Osteoblast (primary cell): ENCODE measurements at places on chromosomes 13 and 19. TPM values are rescaled to one million over a fixed set of nuclear protein-coding genes. Genes with fewer than 3 reads are reported as not detected.

GRCh38 chr13:51781246-51782022 is 22.5 kb downstream of the DHRS12 start:
- DNase-seq: peak; percentile 80

- peak; percentile 32 for DNase-seq
These were observed 334.8 kb downstream of the PCDH9 start for GRCh38 chr13:66895320-66895719.

The ATP4B gene
- not detected in 2 replicates for total RNA-seq

DNA sequence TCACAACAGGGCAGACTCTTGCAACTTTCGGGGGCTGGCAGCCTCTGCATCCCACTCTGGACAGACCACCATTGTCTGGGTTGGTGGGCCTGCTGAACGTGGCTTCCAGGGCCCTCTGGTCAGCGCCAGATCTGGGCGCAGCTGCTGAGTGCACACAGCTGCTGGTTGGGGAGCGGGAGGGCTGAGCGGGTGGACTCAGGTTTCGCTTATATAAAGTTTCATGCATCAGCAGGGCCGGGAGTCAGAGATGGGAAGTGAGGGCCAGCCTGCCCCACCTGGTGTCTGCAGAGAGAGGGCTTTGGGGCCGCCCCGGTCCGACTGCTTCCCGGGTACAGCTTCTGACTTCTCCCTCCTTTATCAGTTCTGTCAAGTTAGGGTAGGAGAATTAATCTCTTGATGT is 6.9 kb downstream of the ARHGEF7 start:
- no peak for DNase-seq

DNA sequence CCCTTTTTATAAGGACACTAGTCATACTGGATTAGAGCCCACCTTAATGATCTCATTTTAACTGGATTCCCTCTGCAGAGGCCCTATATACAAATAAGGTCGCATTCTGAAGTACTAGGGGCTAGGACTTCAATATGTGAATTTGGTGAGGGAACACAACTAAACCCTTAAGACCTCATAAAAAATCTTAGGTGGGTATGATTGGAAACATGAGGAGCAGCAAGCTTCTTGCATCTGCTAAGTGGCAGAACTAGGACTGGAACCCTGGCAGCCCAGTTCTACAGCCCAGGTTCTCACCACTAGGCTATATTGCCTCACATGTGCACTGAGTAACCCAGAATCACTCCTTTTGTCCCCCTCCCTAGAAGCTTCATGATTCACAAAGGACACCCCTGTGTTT is 17.1 kb upstream of the GRWD1 start:
- DNase-seq: no peak

The SPACA6 gene
- 9.4 and 12.7 TPM in 2 replicates for total RNA-seq

The CEACAM7 gene
- not detected in 2 replicates for total RNA-seq

The KLK5 gene
- not detected in 2 replicates for total RNA-seq

The ZNF222 gene
- total RNA-seq: 6.8 and 7.6 TPM in 2 replicates

DNA sequence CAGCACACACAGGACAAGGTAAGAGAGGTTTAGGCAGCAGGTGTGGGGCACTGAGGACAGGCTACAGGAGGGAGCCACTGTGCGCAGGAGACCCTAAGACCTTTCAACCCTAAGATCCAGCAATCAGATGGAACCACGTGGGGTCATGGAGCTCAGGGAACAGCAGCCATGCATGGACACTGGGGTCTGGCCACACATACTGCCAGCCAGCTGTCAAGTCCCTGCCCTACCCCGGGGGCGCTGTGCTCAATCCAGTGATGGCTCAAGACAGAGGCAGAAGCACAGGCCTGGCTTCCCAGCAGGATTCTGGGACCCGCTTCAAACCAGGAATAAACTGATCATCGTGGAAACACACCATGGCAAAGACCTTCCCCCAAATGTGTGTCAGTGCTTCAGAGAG is 25.5 kb upstream of the EPHX3 start:
- DNase-seq: peak; percentile 41

The TEX101 gene
- not detected in 2 replicates for total RNA-seq

- DNase-seq: no peak
These were observed 4.8 kb downstream of the TNFSF9 start for GRCh38 chr19:6535558-6536137.

DNA sequence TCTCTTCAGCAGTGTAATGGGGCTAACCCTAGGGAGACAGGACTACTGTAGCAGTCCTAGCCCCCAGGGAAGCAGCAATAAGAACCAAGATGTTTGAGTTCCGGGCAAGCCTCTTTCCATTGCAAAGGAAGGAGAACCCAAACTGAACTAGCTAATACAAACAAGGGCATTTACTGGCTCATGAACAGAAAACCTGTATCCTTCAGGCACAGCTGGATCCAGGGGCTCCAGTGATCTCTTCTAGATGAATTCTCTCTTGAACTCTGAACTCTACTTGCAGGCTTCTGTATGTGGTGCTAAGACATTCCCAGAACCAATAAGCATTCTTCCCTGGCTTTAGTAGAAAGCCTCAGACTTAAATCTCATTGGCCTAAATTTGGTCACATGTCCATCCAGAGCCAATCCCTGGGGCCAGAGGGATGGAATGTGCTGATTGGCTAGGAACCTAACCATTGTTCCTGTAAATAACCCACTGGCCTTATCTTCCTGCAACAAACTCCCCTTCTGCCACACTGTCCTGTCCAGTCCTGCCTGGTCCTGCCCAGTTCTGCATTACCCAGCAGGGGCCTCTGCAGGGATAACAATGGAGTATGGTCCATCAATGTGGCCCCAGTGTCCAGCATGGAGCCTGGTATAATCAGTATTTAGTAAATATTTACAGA is 3.9 kb upstream of the PODNL1 start:
- peak; percentile 70 for DNase-seq

- no peak for DNase-seq
These were observed at the start of gene CXCL17 for GRCh38 chr19:42442833-42443232. CXCL17 (minus strand) TSS chr19:42442946; CDS start chr19:42442832, 114 bp downstream.

The KIR2DL3 gene
- not detected in 2 replicates for total RNA-seq

GRCh38 chr13:103099722-103100293 is 33.6 kb upstream of the SLC10A2 start:
- DNase-seq: no peak

GRCh38 chr13:25215253-25215575 is 43.1 kb upstream of the AMER2 start:
- no peak for DNase-seq

DNA sequence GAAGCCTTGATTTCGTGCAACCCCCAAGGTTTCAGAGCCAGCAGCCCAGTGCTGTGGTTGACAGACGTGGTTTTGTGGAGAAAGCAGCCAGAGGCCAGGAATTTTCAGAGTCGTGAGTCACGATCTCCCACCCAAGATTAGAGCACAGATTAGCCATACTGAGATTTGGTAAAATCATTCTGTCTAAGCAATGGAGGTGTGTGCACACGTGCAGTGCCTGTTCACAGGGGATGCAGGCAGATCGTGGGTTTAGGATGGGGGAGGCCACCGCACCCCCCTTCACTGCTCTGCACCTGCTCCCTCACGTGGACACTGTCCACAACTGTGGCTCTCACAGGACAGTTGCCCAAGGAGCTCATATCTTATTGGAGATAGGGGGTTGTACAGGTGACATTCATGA is 46.6 kb upstream of the GPR183 start:
- DNase-seq: no peak

The CEACAM1 gene
- total RNA-seq: not detected in 2 replicates

The FBXO27 gene
- 4.7 and 5.0 TPM in 2 replicates for total RNA-seq

- DNase-seq: peak; percentile 94
These were observed 66.8 kb upstream of the MCF2L start for GRCh38 chr13:112902101-112902651.

DNA sequence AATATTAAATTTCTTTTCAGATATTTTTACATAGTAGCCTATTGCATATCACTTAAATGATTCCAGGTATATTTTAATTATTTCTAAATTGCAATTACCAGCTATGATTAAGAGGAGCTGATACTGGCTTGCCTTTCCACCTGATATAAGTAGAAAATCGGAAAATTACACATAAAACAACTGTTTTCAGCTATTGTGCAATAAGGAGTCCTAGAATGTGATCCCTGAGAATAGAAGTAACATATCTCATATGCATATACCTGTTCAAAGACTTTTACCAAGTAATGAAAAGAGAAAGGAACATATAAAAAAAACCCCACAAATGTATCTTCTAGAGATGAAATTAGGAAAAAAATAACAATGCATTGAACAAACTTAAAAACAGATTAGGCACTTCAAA is 1354.6 kb upstream of the PCDH9 start:
- DNase-seq: no peak

- peak; percentile 29 for DNase-seq
These were observed 1.8 kb downstream of the PCDH20 start for GRCh38 chr13:61413572-61414535.

DNA sequence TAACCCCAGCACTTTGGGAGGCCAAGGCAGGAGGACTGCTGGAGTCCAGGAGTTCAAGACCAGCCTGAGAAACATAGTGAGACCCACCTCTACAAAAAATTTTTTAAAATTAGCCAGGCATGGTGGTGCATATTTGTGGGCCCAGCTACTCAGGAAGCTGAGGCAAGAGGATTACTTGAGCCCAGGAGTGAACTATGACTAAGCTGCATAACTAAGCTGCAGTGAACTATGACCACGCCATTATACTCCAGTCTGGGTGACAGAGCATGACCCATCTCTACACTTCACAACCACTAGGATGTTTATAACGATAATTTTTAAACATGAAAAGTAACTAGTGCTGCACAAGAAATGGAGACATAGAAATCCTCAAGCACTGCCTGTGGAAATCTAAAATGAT is 352.7 kb upstream of the SGCG start:
- no peak for DNase-seq

DNA sequence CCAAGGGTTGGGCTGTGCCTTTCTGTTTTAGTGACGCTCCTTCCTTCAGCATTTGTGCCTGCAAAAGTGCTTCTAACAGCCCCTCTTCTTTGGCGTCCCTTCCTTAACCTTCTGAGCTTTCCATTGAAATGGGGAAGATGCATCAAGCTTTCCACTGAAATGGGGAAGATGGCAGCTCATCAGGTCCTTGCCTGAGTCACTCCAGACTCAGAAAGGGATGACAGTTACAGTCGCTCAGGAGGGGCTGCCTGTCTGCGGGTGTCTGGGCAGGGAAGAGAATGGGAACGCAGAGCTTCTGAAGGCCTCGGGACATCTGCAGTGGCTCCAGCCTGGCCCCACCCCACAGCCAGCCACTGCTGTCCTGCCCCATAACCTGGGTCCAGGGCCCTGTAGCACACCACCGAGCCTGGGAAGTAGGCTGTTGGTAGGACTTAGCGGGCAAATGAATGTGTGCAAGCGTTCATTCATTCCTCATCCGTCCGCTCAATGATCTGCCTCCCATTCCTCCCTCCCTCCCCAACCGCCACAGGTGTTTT is 9.8 kb downstream of the AP1M1 start:
- DNase-seq: peak; percentile 35

DNA sequence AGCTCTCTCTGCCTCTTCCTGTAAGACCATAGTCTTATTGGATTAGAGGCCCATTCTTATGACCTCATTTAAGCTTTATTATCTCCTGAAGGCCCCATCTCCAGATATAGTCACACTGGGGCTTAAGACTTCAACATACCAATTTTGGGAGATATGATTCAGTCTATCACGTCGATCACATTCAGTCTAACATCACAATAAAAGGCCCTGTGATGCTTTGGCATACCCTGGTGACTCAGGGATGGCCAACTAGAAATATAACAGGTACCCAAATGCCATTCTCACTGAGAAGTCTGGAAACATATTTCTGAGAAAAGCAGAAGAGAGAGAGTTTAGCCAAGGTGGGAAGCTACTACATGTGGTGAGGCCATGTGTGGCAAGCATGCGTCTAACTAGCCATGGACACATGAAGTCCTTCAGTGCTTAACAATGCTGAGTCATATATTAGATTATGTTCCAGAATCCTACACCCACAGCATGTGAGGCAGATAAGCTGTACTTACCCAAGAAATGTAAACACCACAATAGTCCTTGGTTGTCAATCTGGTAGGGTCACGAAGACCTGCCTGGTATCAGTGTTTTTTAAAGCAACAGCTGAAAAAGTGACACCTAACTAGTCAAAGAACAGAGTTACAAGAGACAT is 485.1 kb downstream of the FOXO1 start:
- DNase-seq: no peak

DNA sequence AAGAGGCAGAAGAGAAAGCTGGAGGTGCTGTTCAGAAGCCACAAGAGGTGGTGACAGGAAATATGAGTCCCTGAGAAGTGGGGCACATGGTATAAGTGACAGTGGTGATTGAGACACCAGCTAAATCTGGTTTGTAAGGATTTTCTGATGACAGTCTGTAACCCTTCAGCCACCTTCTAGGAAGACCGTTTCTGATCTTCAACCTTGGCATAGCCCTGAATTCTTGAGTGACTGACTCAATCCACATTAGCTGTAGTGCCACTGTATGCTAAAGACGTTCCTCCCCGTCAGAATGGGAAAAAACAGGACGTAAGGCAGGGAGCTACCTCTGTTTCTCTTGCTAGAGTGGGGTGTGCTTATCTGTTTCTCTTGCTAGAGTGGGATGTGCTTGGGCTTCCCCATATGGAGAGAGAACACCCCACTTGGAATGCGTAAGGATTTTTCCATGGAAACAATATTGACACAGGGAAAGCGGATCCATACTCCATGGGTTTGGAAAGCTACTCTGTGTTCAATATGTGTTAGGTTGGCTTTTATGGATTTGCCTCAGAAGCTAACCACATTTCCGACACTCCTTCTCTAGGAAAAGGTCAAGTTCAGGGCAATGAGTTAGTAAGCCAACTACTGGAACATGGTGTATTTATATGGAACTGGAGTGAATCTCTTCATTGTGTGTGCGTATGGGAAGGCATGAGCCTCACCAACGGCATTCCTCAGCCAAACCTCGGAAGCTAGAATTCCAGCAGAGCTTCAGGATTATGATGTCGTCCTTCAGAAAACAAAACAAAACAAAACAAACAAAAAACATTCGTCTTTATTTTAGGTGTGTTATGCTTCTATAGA is 948.8 kb upstream of the SLC10A2 start:
- DNase-seq: no peak

DNA sequence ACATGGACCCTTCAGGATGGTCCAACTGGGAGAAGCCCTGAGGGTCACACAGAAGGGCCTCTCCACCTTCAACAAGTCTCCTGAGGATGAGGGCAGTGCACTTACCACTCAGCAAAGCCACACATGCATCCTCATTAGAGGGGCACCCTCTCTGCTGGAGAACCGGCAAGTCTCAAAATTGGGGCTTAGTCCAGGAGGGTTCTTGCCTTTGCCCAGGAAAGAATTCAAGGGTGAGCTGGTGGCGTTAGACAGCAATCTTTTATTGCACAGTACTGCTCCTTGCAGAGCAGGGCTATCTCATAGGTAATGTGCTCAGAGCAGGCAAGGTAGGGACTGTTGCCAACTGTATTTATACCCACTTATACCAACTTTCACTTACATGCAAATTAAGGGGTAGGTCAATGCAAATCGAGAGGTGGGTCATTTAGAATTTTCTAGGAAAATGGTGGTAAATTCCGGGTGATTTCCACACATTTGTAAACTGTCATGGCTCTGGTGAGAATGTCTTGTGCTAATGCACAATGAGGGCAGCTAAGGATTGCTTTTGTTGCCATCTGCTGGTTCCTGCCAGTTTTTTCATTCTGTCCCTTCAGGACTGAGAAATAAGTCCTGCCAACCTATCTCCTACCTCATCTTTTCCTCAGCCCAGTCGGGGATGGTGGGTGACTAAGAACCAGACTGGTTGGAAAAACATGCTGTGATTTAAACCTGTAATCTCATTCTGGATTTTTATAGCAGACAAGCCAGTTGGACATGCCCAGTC is 27.8 kb upstream of the IGSF23 start:
- peak; percentile 90 for DNase-seq

The POGLUT2 gene
- total RNA-seq: 15.9 and 18.0 TPM in 2 replicates
